ENCODE measurements at places on chromosomes 5 and 9. TPM values are rescaled to one million over a fixed set of nuclear protein-coding genes. Genes with fewer than 3 reads are reported as not detected.

- no peak for DNase-seq
These were observed 12.2 kb downstream of the MYMK start for GRCh38 chr9:133512253-133513213.

DNA sequence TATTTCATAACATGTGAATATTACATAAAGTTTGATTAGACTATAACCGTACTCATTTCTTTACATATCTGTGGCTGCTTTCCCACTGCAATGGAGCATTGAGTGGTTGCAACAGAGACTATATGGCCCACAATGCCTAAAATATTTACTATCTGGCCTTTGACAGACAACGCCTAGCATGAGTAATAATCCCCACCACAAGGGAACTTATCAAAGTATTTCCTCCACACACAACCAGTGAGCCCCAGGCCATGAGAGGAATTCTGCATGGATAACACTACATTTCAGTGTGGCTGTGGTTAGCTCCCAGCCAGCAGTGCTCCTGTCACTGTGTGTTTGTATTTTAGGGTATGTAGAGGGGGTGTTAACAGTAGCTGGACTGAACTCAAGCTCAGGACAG is 54.8 kb downstream of the FAM81B start:
- no peak for DNase-seq

DNA sequence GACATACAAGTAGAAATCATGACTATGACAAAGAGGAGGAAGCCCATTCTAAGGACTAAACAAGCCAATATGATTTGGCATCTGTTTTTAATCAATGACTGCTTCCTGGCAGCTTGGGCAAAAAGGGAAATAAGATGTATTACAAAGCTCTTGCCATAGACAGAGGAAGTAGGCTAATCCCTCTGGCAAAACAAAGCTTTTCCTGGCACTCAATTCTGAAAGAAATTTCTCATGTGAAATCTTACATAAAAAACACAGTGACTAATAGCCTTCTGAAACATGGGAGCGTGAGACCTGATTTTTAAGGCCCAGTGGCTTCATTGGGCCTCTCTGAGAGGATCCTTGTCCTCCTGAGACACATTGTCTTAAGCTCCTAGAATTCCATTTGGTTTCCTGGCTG is 93.6 kb downstream of the COL23A1 start:
- no peak for DNase-seq

DNA sequence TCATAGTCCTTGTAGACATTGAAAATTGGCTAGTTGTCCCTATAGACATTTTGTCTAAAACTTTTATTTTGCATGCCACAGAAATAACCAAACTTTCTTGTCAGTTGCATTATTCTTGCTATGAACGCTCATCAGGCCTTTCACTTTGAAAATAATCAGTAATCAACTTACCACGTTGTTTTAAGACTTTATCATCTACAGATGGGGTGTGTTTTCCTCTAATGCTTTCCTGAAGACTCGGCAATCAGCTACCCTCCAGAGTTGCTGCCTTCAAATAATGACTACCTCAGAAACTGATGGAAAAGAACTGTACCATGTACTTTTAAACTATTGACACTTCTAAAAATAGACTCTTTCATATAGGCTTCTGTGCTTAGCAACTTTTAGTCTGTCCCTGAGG is 33.5 kb upstream of the HSPB3 start:
- DNase-seq = no peak

DNA sequence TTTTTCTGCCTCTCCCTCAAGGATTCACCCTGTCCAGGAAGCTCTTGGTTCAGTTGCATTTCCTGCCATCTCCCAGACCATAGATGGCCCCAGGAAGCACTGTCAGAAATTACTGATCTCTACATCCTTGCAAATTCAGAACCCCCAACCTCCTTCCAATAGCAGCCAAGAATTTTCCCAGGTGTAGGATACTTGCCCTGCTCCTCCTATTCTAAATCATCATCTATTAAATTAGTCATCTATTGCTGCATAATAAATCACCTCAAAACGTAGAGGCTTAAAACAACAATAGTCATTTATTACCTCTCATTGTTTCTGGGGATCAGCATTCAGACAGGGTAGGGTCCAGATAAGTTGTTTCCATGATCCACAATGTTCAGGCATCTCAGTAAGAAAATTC is 26.1 kb upstream of the ADRA1B start:
- no peak for DNase-seq

GRCh38 chr5:126600631-126601511 is at the start of gene PHAX:
Gene PHAX, plus strand, starts transcription at chr5:126600947. Its CDS starts 16 bp downstream, at chr5:126600963.
- peak; percentile 85 for DNase-seq

GRCh38 chr9:129596541-129597331 is 24.2 kb downstream of the C9orf50 start:
- DNase-seq = peak; percentile 61

DNA sequence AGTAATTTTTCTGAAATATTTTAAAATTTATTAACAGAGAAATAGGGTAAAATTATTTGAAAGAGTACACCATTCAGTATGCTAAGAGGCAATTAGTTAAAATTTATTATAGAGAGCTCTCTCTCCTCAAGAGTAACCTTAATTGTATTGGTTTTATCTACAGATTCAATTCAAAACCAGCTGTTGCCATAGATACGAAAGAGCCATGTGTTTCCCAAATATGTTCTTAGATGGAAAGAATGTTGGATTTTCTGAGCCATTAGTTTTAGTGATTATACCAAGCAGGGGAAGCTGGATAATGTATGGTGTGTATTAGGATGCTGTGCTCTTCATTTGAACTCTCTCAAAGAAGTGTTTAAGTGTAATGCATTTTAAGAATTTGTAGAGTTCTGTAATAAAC is 27.8 kb downstream of the C7 start:
- no peak for DNase-seq

DNA sequence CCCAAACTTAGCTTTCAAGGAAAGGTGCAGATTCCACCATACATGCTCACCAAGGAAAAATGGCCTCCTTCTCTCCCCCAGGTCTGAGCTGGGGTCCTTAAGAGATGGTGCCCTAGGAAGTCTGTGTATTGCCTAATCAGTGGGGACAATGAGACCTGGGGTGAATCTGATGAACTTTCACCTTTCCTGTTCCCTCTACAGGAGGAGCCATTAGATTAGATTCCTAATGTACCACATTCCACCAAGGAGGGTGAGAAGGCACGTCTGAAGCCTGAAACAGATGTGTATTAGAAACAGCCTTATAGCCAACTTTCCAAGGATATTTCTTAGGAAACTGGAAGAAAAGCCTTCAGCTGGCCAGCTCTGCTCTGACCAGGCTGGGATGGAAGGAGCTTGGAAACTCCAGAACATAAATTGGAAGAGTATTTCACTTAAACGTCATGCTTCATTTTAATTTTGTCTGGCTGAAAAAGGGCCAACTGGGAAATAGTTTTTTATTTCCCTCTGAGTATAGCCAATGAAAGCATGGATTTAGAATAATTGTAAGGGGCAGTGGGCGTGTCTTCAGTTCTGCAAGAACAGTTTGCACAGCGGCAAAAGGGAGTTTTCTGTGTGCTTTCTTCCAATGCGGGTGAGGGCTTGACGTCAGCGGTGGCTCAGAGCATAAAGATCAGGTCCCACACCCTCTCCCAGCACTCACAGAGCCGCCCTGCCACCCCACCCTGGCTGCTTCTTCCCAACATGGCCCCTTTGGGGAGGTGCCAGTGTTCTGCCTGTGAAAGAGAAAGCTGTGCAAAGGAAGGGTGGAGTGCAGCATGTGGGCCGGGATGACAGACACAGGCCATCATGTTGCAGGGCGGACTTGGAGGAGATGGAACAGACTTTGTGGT is 210.9 kb downstream of the ESM1 start:
- DNase-seq = peak; percentile 25

GRCh38 chr9:36659500-36659899 is 86.8 kb downstream of the MELK start:
- DNase-seq = no peak

GRCh38 chr5:155017610-155018009 is 4.1 kb downstream of the KIF4B start:
- DNase-seq = no peak

GRCh38 chr5:145975361-145976066 is 39.1 kb downstream of the SH3RF2 start:
- peak; percentile 33 for DNase-seq

GRCh38 chr9:15158064-15158463 is 149.0 kb downstream of the TTC39B start:
- no peak for DNase-seq

DNA sequence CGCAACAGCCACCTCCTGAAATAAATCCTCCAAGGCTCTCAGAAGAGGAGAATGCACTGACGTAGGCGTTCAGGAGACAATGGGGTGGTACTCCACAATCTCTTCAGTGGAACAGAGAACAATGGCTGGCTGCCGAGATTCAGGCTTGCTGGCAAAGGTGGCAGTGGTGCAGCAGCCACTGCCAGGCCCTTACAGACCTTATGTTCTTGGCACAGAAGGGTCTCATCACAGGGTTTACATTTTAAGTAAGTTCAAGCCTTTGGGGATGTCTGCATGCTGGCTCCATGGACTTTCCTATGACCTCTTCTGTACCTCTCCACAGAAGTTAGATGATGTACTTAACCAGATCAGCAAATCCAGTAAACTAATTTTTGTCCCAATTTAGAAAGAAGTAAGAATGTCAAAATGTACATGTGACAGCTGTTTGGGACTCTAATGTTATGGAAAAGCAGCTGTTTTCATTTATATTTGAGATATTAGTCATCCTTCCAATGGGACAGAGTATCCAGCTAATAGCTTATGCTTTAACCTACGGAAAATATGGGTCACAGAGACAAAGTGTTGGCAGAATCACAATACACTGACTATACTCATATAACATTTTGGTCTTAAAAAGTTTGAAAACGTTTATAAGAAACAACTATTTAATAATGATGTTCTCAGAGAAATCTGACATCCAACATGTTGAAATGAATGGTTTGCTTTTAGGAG is 180.9 kb downstream of the MAPKAP1 start:
- DNase-seq = no peak

DNA sequence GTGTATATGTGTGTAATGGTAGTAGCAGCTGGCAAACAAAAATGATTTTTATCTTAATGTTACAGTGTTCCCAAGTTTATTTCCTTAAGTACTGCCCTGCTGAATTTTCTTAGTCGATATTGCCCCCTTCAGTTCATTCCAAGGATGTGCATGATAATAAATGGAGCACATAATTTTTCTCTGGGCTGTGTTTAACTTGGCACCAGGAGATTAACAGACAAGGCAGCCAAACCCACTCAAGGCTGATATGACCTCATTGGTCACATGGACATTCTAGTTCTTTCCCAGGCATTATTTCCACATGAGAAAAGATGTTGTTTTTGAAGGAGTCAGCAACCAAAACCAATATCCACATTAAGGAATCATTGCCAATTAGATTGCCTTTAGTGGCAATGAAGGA is 61.8 kb downstream of the COX7C start:
- DNase-seq = peak; percentile 17

GRCh38 chr5:54243483-54244080 is 66.8 kb downstream of the ARL15 start:
- DNase-seq = no peak

- DNase-seq = no peak
These were observed 102.2 kb upstream of the EQTN start for GRCh38 chr9:27398982-27399653.

DNA sequence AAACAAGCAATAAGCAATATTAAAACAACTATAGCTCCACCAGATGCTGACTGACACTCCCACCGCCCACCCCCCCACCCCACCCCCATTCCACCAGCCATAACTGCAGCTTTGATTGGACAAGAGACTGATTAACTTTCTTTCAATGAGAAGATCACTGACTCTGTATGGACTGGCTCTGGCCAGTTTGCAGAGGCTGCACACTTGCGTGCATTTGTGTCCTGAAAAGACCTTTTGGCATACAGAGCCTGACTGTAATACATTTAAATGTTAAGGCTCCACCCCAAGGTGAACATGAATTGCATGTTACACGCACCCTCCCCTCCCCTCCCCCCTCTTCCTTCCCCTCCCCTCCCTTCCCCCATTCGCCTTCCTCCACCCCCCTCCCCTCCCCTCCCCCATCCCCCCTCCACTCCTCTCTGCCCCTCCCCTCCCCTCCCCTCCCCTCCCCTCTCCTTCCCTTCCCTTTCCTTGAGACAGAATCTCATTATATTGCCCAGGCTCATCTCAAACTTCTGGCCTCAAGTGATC is 31.1 kb downstream of the FGD3 start:
- no peak for DNase-seq

GRCh38 chr5:16502866-16503265 is 37.3 kb upstream of the ZNF622 start:
- DNase-seq = no peak

DNA sequence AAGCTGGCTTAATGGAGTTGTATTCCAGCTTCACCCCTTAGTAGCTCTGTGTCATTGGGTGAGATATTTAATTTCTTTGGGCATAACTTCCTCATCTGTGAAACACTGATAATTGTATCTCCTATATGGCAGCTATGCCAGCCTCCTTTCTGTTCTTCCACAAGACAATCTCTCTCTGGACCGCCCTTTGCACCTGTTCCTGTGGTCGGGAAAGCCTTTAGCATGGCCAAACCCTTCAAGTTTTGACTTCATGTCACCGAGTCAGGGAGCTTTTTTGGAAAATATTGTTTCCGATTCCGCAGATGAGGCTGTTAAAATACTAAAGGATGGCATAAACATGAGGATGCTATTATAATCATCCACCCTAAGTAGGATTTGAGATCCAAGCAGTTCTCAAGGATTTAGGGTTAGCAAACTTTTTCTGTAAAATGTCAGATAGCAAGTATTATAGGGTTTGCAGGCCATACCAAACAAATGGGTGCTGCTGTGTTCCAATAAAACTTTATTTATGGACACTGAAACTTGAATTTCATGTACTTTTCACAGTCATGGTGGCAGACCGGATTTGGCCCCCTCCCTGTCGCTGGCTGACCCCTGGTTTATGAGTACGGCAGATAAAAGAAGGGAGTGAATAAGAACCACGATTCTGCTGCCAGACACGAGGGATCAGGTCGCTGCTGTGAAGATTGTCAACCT is 695 bp upstream of the NDFIP1 start:
- DNase-seq = no peak

The DOLK gene
- 26.4 TPM for total RNA-seq

The SMIM23 gene
- total RNA-seq = 1.4 TPM

The KIF24 gene
- total RNA-seq = 18.3 TPM

The CDKN2B gene
- 17.3 TPM for total RNA-seq

The ADAMTS16 gene
- total RNA-seq = 0.16 TPM

The LECT2 gene
- total RNA-seq = 0.87 TPM

The EQTN gene
- total RNA-seq = 33.0 TPM

The STPG3 gene
- total RNA-seq = 34.1 TPM

Measured in testis (tissue), 5 donors.